Activated CD8-positive, alpha-beta memory T cell treated with anti-CD3 and anti-CD28 coated beads for 1 hour (primary cell): ENCODE measurements at places on chromosomes 13 and 19.

- DNase-seq, result no peak
These were observed 238.2 kb downstream of the B3GLCT start for GRCh38 chr13:31437975-31438374.

GRCh38 chr19:17025991-17026658 lies 485 bp downstream of the CPAMD8 start:
- peak; percentile 11 for DNase-seq

- DNase-seq, result no peak
These were observed 1247.3 kb downstream of the SLITRK1 start for GRCh38 chr13:82634946-82635345.

DNA sequence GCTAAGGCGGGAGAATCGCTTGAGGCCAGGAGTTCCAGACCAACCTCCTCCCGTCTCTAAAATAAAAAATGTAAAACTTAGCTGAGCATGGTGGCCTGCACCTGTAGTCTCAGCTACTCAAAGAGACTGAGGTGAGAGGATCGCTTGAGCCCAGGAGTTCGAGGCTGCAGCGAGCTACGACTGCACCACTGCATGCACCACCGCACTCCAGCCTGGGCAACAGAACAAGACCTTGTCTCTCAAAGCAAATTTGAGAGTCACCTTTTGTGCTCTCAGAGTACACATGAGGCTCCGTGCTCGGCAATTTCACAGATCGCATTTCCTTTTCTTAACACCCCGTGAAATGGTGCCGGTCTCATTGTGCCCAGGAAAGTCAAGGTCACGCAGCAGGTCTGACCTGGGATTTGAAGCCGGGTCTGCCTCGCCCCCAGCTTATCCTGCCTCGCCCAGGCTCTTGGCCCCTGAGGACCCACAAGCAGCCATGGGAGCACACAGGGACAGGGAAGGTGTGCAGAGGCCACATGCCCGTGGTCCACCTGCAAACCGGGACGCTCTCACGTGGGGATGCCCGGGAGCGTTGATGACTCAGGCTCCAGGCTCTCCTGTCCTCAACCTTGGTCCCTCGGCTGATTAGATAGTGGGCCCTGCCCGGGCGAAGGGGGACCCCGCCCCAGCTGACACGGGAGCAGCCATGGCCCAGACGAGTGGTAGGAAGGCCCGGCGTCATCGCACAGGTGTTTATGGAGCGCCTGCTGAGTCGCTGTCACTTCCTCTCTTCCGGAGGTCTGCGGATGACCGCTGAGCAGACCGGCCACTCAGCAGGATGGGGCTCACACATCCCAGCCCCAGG lies 1.1 kb upstream of the SMIM24 start:
- DNase-seq, result no peak

DNA sequence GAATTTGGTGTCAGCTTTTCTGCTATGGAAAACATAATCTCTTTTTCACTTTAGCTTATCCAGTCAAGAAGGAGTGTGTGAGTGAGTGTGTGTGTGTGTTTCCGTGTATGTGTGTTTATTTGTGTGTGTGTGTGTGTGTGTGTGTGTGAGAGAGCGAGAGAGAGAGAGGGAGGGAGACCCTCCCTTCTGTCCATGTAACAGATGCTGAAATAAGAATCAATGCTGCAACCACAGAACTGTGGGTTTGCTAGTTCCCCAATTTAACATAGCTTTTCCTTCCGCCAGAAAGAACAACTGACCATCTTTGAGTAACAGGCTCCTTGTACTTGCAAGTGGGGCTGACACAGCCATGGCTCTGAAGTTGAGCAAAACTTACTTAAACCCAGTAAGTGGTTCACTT lies 5.2 kb downstream of the LCP1 start:
- DNase-seq, result no peak

- no peak for DNase-seq
These were observed 11.0 kb downstream of the ZNF333 start for GRCh38 chr19:14700711-14701375.
